ENCODE measurements at places on chromosomes 7 and 10.
A peak's percentile ranks its signal among the peaks of the same experiment; 100 is the strongest.

DNA sequence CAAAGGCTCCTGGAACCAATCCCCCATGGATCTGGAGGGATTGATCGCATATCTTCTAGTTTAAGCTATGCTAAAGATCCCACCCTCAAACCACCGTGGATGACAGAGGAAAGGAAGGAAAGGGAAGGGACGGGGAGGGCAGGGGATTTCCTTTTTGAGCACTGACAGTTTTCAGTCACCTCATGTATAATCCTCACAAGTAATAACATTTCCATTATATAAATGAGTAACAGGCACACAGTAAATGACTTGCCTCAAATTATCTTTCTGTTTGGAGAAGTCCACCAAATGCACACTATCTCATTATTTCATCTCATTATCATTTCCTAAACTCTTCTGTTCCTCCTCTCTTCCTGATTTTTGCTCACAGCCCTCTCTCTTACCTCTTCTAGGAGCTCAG lies 127.1 kb upstream of the AOAH start:
- DNase-seq: no peak

DNA sequence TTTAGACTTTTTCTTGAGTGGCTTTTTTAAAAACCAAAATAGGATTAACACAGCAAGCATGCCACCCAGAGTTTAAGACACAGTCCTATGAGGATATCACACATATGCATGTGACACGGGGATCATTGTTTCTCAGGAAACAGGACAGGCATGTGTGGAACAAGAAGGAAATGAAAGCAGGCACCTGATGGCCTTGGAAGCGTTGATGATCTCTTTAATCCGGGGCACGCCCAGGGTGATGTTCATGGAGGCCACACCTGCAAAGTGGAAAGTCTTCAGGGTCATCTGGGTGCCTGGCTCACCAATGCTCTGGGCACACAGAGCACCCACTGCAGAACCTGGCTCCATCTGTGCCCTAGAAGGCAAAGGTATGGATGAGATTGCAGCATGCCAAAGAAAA lies 44.3 kb downstream of the POLR3A start:
- DNase-seq: no peak

GRCh38 chr7:15046861-15047260 lies 144.3 kb upstream of the DGKB start:
- no peak for DNase-seq

DNA sequence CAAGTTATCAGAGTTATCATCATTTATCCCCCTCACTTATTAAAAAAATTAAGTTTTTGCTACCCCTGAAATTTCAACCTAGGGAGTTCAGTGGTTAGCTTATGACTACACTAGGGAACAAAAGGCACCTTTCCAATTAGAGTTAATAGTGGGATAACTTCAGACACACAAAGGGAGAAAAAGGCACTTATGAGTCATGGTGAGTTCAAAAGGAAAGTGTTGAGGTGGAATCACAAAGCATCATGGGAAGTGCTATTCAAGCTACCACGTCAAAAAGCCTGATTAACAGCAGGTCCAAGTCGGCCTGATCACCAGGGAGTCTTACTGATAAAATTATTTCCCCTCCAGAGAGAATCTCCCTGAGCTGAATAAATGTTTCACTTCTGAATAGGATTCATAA lies 165.7 kb downstream of the C7orf25 start:
- DNase-seq: no peak

DNA sequence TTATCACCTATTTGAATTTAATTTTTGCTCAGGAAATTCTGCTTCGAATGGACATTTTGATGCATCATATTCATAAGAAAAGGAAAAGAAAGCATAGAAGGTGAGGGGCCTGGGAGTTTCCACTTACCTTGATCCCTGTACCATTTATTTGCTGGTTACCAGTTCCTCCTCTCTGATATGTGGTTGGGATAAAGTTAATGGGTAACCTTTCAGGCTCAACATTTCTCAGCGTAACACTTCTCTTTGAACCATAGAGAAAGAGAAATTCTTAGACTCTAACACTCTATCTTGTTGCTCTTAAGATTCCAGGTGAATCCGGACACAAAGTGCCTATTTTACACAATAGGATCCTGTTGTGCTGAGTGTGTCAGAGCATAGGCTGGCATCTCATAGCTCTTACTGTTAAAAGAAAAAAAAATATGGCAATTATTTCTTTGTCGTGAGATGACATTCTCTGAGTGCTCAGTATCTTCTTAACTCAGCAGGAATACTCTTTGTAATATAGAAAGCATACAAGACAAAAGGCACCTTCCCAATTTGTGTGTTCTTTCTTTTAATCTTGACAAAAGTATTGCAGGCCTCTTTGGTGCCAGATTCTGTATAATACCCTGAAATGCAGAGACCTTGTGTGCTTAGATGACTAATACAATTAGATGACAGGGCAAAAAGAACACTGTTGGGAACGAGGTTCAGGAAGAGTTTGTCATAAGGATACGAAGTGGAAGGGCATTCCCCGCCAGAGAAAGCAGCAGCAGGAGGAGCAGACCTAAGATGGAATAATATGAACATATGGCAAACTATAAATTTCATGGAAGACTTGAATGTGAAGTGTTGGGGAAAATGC lies 689.6 kb downstream of the NRG3 start:
- DNase-seq: no peak

DNA sequence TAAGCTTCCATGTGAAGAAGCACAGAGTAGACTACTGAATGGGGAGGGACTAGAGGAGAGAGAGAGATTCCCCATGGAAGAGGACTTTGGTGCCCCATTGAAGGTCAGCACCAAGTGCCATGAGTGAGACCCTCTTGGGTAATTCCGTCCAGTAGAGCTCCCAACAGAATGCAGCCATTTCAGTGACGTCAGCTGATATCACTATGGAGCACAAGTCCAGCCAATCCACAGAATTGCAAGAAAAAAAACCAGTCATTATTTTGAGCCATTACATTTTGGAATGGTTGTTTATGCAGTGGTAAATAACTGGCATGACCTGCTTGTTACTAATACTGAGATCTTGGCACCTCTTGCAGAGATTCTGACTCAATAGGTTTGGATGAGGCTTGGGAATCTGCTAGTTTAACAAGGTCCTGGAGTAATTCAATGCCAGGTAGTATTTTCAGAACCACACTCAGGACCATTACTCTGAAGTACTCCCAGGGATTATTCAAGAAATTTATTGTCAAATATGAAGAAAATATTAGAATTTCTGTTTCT lies 52.6 kb upstream of the SP8 start:
- DNase-seq: no peak

GRCh38 chr7:64882341-64883112 lies 20.5 kb upstream of the ZNF273 start:
- no peak for DNase-seq

- DNase-seq: no peak
Measured at GRCh38 chr7:30464231-30464671, 14.3 kb downstream of the NOD1 start.

GRCh38 chr10:49299816-49300139 lies 808 bp downstream of the C10orf71 start:
- no peak for DNase-seq

DNA sequence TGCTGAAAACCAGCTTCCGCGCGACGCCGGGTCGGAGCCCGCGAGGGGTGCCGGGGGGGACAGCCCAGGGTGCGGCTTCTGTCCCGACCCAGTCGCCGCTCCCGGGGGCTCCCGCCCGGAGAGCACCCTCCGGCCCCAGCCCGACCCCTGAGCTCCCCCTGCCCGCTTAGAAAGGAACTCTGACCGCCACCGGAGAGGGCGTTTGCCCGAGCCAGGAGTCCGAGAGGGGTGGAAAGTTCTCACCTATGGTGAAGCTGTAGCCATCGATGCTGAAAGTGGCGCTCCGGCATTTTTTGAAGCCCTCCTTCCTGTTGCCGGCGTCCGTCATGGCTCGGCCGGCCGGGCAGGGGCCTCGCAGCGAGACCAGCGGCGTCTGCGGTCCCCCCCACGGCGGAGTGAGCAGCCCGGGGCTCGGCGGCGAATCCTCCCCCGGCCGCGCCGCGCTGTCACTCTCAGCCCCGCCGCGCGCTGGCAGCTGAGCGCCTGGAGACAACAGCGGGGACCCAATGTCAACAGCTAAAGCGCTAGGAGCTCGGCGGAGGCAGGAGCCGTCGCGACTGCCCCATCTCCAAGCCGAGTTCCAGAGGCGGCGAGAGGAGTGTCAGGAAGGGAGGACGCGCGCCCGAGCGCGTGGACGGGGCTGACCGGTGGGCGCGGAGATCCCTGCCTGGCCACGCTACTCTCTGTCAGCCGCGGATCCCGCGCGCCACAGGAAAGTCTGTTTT lies 191.6 kb downstream of the LSM5 start:
- DNase-seq: peak; percentile 8
